Smooth muscle cell of bladder (primary cell): ENCODE measurements at places on chromosomes 13 and 19. TPM values are rescaled to one million over a fixed set of nuclear protein-coding genes. Genes with fewer than 3 reads are reported as not detected.

KLK2 gene
- not detected in 2 replicates for total RNA-seq

ZNF548 gene
- total RNA-seq = 21.5 and 25.4 TPM in 2 replicates

VAV1 gene
- total RNA-seq = under 0.01 TPM in 1 of 2 replicates, not detected in the other

RNF17 gene
- 0.14 TPM in 1 of 2 replicates, not detected in the other for total RNA-seq

LYPD5 gene
- total RNA-seq = 0.14 and 0.74 TPM in 2 replicates

FAAP24 gene
- total RNA-seq = 0.85 and 0.92 TPM in 2 replicates

PSG2 gene
- not detected in 2 replicates for total RNA-seq

ELAVL3 gene
- total RNA-seq = not detected in 2 replicates

SMAD9 gene
- 7.4 and 10.3 TPM in 2 replicates for total RNA-seq

NUCB1 gene
- 117 and 149 TPM in 2 replicates for total RNA-seq

CYP2A7 gene
- not detected in 2 replicates for total RNA-seq

MBD3L2 gene
- not detected in 2 replicates for total RNA-seq

MBD3L2B gene
- not detected in 2 replicates for total RNA-seq

ZNF665 gene
- total RNA-seq = 4.4 and 5.7 TPM in 2 replicates

TTYH1 gene
- total RNA-seq = not detected in 2 replicates

KLK7 gene
- not detected in 2 replicates for total RNA-seq

NLRP5 gene
- total RNA-seq = not detected in 2 replicates

TUBA3C gene
- not detected in 2 replicates for total RNA-seq

CCDC70 gene
- total RNA-seq = not detected in 2 replicates

LIM2 gene
- total RNA-seq = not detected in 2 replicates

FUT2 gene
- not detected in 2 replicates for total RNA-seq

ZIM2 gene
- total RNA-seq = not detected in 2 replicates

CACNG6 gene
- total RNA-seq = 0.83 and 2.3 TPM in 2 replicates

YJEFN3 gene
- 0.57 and 0.92 TPM in 2 replicates for total RNA-seq
